Stomach (tissue), 19 donors: ENCODE measurements at places on chromosomes 13 and 19. TPM values are rescaled to one million over a fixed set of nuclear protein-coding genes. Genes with fewer than 3 reads are reported as not detected.

GRCh38 chr19:16361254-16361653, 36.6 kb downstream of the KLF2 start:
- no peak for DNase-seq

DNA sequence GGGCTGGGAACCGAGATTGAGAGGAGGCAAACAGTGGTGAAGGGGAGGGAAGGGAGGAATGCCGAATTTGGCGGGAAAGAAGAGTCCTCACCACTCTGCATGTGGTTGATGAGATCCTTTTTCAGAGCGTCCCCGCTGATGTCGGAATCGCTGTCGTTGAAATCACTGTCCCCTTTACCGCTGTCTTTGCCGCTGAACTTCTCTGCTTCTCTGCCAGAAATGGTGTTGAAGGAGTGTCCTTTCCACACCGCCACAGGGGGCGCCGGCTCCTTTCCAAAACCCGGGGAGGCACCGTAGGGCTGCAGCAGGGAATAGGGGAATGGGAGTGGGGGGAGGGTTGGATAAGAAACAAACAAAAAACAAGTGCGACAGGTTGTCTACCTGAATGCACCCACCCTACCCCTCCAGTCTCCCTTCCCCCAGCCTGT, 3.1 kb downstream of the PCDH8 start:
- peak; percentile 49 for DNase-seq

- DNase-seq = no peak
Measured at GRCh38 chr19:4728871-4729270, 5.2 kb upstream of the DPP9 start.

DNA sequence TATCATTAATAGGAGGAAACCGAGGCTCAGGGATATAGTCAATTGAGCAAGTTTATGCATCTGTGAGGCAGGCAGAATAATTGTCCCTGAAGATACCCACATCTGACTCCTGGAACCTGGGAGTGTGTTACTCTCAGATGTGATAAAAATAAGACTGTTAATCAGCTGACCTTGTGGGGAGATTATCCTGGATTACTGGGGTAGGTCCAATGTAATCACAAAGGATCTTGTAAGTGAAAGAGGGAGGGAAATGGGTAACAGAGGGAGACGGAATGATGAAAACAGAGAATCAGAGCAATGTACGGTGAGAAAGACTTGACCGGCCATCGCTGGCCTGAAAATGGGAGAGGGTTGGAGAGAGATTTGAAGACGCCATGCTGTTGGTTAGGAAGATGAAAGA, 3.2 kb upstream of the EDDM13 start:
- no peak for DNase-seq

DNA sequence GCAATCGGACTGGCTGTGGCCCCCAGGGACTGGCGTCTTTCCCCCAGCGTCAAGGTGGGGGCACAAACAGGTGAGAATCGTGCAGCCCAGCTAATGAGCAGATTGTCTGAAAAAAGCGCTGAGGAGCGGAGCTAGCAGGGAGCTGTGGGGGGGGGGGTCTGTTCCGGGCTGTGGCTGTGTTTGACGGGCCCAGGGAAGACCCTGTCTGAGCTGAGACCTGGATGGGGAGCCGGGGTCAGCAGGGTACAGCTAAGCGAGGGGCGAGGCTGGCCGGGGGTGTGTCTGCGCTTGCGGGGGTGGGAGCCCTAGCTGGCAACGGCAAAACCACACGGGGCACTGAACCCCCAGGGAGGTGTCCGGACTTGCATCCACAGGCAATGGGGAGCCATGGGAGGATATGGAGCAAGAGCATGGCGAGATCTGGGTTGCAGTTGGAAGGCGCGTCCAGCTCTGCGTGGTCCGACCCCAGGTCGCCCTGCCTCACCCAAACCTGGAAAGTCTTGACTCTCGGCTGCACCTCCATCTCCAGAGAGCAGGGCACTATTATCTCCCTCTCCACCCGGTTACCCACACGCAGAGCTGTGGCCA, 4.6 kb downstream of the LINGO3 start:
- no peak for DNase-seq

NXNL1 gene
- not detected for polyA plus RNA-seq

LRRC63 gene
- polyA plus RNA-seq = not detected

KRTDAP gene
- polyA plus RNA-seq = 2.3 TPM

SIGLEC6 gene
- 2.4 TPM for polyA plus RNA-seq
